Spinal cord (tissue), 10 donors: ENCODE measurements at places on chromosomes 1 and 21. TPM values are rescaled to one million over a fixed set of nuclear protein-coding genes. Genes with fewer than 3 reads are reported as not detected.

GRCh38 chr1:34362949-34363348 is 186.2 kb downstream of the C1orf94 start:
- DNase-seq: no peak

CLIC6 gene
- 1.2 TPM for polyA plus RNA-seq

GRCh38 chr1:210342986-210343780 is 14.5 kb downstream of the HHAT start:
- DNase-seq: no peak

DNA sequence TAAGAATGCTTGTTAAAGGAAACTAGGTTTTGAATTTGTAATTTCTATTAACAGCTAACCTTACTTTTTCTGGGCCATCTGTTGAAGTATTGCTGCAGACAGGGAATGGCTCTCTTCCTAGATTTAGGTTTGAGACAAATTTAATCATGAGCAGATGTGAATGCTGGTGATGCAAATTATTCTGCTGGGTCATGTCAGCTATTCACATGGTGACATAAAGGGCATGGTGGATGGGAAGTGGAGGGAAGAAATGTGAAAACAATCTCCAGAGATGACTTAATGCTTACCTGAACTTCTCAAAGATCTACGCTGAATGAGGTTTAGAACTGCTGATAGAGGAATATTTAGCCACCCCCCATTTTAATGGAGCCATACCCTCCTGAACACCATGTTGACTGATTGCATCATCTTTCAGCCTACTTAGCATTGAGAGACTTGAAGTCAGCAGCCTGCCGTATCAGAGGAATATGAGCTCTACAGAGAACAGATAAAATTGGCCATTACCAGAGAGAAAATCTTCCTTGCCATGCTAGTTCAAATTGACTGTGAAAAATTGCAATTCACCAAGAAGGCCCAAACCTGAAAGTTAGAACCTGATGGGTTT is 138.8 kb downstream of the HHAT start:
- no peak for DNase-seq

LORICRIN gene
- polyA plus RNA-seq: 0.62 TPM

GRCh38 chr1:2602866-2603520 is 16.4 kb downstream of the PRXL2B start:
- no peak for DNase-seq

GRCh38 chr1:30908316-30908695 is 252 bp downstream of the SDC3 start:
- DNase-seq: no peak

CLDN17 gene
- polyA plus RNA-seq: not detected

- no peak for DNase-seq
Measured at GRCh38 chr1:231460614-231461013, 38.5 kb upstream of the EGLN1 start.

DNA sequence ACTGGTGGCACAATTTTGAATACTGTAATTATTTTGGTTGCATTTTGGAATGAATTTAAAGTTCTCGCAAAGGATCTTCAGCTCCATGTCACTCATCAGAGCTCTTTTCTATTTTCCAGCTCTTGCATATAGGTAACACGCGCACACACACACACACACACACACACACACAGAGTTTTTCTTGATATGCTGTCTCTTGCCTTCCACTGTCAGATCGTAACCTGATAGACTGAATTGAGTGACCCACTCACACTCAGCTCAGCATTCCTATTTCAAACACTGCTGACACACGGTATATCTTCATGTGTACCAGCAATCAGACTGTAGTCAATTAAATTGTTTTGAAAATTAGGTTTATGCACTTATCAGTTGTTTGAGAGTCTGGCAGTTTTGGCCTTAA is 214.1 kb downstream of the PBX1 start:
- DNase-seq: no peak

MCOLN2 gene
- polyA plus RNA-seq: 0.36 TPM

DNA sequence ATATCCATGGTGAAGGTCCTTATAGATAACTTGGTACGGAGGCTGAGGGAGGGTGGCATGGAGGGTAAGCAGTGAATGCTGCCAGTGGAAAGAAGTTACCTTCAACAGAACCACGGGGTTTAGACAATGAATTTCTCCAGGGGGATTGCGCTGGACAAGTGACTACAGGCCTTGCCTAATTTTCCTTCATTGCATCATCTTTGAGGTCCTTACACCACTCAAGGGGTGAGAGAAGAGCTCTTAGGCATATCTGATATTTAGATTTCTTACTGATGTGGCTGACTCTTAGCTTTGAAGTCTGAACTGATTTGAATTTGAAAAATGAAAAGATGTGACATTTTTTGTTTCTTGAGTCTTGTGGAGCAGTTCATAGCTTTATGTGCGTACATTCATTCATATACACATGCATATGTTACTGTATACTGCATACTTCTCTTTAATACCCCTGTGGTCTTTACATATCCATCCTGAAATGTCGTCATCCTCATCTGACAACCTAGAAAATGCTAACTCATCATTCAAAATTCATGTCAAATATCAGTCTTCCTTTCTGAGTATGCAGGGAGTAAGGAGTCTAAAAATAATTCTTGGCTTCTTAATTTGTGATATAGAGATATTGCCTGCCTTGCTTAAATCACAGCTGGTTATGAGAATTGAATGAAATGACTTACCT is 63.6 kb downstream of the DNM3 start:
- no peak for DNase-seq

TCHHL1 gene
- not detected for polyA plus RNA-seq

NAV1 gene
- 96.3 TPM for polyA plus RNA-seq

DNA sequence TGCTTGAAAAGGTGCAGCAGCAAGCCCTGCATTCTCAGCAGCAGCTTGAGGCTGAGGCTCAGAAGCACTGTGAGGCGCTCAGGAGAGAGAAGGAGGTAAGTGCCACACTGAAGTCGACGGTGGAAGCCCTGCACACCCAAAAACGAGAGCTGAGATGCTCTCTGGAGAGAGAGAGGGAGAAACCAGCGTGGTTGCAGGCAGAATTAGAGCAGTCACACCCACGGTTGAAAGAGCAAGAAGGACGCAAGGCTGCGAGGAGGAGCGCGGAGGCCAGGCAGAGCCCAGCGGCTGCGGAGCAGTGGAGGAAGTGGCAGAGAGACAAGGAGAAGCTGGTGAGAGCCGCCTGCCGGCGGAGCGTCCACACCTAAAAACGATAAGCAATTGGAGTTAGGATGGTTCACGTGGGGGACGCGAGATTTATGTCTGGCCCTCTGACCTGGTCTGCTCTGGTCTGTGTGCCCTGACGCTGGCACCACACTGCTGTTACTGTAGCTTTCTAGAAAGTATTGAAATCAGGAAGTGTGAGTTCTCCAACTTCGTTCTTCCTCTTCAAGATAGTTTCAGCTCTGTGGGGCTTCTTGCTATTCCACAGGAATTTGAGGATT is 26.7 kb upstream of the DIP2A start:
- DNase-seq: no peak

GRCh38 chr1:175493321-175494010 is 249.9 kb downstream of the TNR start:
- no peak for DNase-seq

DNA sequence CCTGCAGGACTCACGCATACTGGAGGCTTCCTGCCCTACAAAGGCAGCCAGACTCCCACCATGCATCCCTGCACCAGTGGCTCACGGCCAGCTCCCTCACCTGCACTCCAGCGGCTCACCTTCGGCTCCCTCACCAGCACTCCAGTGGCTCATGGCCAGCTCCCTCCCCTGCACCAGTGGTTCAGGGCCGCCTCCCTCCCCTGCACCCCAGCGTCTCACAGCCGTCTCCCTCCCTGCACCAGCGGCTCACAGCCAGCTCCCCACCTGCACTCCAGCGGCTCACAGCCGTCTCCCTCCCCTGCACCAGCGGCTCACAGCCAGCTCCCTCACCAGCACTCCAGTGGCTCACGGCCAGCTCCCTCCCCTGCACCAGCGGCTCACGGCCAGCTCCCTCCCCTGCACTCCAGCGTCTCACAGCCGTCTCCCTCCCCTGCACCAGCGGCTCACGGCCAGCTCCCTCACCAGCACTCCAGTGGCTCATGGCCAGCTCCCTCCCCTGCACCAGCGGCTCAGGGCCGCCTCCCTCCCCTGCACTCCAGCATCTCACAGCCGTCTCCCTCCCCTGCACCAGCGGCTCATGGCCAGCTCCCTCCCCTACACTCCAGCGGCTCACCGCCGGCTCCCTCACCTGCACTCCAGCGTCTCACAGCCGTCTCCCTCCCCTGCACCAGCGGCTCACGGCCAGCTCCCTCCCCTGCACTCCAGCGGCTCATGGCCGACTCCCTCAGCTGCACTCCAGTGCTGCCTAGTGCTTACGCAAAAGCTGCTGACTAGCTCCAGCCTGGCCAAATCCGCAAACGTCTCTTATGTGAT is 324.5 kb downstream of the NPHP4 start:
- no peak for DNase-seq

DNA sequence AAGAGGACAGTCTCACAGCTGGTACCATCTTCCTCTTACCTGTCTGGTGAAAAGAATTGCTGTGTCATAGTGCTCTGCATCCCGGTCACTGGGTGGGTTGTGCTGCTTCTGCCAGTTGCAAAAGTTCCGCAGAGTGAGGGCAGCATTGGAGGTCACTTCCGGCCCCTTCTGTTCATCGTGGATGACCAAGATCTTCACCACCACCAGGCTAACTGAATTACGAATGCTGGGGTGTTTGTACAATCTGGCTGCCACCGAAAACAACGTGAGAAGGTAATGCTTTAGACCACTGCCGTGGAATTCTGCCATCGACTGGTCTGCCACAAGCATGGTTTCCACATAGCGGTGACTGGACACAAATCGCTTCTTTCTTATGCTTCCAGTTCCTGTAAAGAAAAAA is 2.9 kb downstream of the ADAMTS1 start:
- DNase-seq: no peak

GRCh38 chr1:235206533-235207208 is 45.6 kb upstream of the RBM34 start:
- no peak for DNase-seq

TSPEAR gene
- 0.24 TPM for polyA plus RNA-seq

GRCh38 chr1:85502625-85503083 is 37.7 kb upstream of the DDAH1 start:
- DNase-seq: no peak

GRCh38 chr21:45179568-45180245 is 105.3 kb downstream of the ADARB1 start:
- DNase-seq: no peak

GRCh38 chr1:21898326-21899200 is 38.5 kb downstream of the HSPG2 start:
- DNase-seq: no peak

- DNase-seq: no peak
Measured at GRCh38 chr1:61682891-61683290, 42.0 kb downstream of the TM2D1 start.

- no peak for DNase-seq
Measured at GRCh38 chr1:67201891-67202290, 35.6 kb downstream of the IL23R start.

- DNase-seq: no peak
Measured at GRCh38 chr1:246631426-246631825, 65.2 kb downstream of the CNST start.

DNA sequence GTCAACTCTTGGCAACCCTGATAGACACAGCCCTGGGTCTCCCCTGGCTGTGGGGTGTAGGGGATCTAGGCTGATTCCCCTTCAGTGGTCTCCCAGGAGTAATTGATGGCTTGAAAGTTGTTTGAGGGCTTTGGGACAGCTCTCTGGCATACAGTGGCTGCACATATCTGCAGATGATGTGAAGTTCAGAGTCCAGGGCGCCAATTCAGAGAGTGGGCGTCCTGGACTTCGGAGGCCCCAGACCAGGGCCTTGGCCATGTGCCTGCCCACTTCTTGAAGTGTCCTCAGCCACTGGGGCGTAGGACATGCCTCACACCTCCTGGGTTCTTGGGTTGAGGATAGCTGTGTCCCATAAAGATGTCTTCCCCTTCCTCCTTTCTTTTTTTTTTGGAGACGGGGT is 2.6 kb downstream of the INAVA start:
- DNase-seq: no peak

DNA sequence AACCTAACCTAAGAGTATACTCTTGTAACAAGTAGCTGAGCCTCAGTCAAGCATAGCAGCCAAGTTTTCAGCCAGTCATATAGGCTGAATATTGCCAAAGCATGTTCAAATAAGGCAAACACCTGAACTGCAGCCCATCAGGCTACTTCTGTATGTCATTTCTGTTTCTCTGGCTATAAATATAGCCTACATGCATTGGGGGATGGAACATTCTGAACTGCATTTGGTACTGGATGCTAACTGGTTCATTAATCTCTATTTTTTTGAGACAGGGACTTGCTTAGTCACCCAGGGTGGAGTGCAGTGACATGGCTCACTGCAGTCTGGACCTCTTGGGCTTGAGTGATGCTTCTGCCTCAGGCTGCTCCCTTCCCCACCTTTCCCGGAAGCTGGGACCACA is 37.3 kb downstream of the MAST2 start:
- no peak for DNase-seq

- peak; percentile 35 for DNase-seq
Measured at GRCh38 chr1:207004931-207005830, 27.4 kb downstream of the C1orf116 start.

- peak; percentile 44 for DNase-seq
Measured at GRCh38 chr1:2342384-2343022, 48.9 kb downstream of the MORN1 start.

DNA sequence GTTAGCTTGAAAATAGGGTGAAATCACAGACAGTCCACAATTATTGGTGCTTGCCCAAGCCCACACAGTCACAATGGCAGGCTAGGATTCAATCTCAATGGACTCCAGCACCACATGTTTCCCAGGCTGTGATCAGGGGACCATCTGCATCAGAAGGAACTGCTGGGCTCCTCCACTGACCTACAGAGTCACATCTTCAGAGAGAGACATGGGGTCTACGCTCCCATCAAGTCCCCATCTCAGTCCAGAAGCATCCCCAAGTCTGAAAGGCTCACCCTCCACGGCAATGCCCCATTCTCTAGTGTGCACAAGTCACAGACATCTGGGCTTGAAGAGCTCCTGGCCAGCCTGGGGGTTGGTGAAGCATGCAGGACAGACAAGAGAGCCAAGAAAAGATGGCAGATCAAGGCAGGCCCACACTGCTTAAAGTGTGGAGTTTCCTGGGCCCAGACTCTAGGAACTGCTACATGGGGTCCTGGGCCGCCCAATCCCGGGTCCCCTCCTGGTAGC is 262.5 kb downstream of the NPHP4 start:
- DNase-seq: no peak

DNA sequence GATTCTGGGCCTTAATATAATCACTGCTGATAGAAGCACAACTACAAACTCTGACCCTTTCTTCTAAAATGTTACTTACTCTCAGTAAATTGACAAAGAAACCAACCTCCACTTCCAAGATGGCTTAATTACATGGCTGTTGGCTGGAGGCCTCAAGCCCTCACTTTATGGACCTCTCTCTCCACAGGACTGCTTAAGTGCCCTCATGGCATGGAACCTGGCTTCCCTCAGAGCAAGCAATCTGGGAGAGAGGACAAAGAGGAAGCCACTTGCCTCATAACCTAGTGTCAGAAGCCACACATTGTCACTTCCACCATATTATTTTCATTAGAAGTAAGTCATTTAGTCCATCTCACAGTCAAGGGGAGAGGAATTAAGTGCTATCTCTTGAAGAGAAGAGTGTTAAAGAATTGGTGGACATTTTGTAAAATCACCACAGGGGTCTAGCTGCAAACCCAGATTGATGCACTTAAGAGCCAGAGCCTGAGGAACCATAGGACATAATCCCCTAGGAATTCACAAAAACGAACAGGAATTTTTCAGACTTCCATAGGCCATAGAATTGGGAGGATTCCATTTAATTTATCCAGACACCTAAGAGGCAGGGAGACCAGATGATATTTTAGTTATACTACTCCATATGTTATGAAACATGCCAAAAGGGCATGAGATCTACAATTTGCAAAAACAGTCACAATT is 97.5 kb upstream of the TNFSF4 start:
- no peak for DNase-seq
